Stimulated activated CD4-positive, alpha-beta T cell treated with anti-CD3 and anti-CD28 coated beads, Interleukin-4, amount 100 ng/mL, for 4 hours (primary cell): ENCODE measurements at places on chromosomes 1 and 21.

DNA sequence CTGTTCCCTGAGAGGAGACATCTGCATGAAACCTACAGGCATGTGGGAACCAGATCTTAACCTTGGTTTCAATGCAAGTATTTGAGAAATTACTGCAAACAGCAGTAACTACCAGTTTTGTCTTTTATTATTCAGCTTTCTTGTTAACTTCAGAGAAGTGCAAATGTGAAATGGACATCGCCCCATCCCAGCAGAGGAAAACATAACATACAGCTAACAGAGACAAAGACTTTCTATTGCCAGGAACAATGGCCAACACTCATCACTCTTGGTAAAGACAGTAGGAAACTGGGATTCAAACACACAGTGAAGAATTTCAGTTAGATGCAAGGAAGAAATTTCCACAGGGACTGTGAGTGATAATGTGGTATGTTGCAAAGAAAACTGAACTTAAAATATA, 115.1 kb downstream of the SLC30A10 start:
- DNase-seq, result no peak

GRCh38 chr1:158901623-158902022, 29.7 kb upstream of the PYHIN1 start:
- DNase-seq, result no peak

- no peak for DNase-seq
Observed at GRCh38 chr1:199979071-199979470, 48.4 kb upstream of the NR5A2 start.

GRCh38 chr21:31576428-31576827, 83.1 kb upstream of the SOD1 start:
- DNase-seq, result no peak

- no peak for DNase-seq
Observed at GRCh38 chr1:11314959-11315358, 42.0 kb downstream of the UBIAD1 start.

DNA sequence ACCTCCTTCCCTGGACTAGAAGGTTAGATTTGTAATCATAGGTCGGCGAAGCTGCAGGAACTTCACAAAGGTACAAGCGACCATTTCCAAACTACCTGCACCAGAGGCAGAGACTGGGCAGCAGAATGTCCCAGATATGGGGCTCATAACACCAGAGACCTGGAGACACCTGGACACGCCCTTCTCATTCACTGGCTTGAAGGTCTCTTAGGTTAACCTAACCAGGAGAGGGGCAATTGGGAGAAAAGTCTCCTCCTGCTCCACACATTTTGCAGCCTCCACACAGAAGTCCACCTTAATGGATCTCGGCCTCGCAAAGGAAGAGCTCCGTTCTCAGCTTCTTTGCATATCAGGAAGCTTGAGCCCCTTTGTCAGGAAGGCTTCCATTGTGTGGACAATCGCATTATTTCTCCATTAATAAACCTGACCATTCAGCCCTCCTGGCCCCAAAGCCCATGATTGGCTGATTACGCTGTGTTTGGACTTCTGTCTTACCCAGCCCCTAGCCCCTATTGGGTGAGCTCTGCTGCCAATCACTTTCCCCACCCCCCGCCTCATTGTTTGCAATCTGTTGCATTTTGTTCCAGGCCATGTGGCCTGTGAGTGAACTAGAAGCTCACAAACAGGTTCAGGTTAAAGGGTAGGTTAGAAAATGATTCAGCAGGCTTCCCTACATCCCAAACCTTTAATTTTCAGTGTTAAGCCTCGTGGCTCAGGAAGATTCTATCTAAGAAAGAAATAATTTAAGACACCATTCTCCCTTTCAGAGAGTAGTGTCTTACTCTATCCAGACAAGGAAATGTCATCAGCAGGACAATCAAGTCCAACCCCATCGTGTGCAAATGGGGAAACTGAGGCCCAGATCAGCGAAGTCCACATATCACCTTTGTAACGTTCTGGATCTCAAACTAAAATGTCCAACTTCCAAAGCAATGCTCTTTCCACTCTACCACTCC, 2.8 kb downstream of the MYCL start:
- no peak for DNase-seq

GRCh38 chr1:154416471-154417337, 11.6 kb downstream of the IL6R start:
- no peak for DNase-seq

GRCh38 chr1:229181419-229181818, 89.5 kb upstream of the RAB4A start:
- no peak for DNase-seq

GRCh38 chr1:15944308-15945010, 31.4 kb downstream of the ZBTB17 start:
- no peak for DNase-seq

GRCh38 chr1:15848143-15848928, 829 bp downstream of the SPEN start:
- DNase-seq, result peak; percentile 34
